ENCODE measurements at places on chromosomes 3 and 15.

- DNase-seq: no peak
These were observed 81.5 kb downstream of the DHX36 start for GRCh38 chr3:154242766-154243165.

- no peak for DNase-seq
These were observed 12.9 kb downstream of the DUOX2 start for GRCh38 chr15:45100884-45101625.

- DNase-seq: no peak
These were observed 1.1 kb upstream of the ALCAM start for GRCh38 chr3:105365391-105366325.

GRCh38 chr3:159919873-159920272 is 68.8 kb upstream of the IL12A start:
- no peak for DNase-seq

- DNase-seq: no peak
These were observed 4.6 kb upstream of the TM4SF1 start for GRCh38 chr3:149382101-149382467.

GRCh38 chr15:48617619-48618018 is 27.9 kb downstream of the FBN1 start:
- no peak for DNase-seq

DNA sequence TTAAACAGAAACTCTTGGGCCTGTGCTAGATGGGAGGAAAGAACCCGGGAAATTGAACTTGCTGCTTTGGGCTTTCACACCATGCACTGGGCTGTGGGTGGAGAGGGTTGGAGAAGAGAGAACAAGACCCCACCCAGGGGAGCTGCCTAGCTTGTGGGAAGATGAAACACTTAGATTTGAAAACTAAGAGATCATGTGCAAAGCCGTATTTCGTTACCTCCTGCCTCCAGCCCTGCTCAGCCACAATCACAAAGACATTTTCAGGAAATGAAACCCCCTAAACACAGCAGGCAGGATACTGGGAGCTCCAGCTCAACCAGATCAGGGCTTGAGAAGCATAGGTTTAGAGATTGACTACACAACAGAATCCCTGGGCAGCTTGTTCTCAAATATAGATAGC is 183.0 kb upstream of the C2CD4B start:
- DNase-seq: no peak

DNA sequence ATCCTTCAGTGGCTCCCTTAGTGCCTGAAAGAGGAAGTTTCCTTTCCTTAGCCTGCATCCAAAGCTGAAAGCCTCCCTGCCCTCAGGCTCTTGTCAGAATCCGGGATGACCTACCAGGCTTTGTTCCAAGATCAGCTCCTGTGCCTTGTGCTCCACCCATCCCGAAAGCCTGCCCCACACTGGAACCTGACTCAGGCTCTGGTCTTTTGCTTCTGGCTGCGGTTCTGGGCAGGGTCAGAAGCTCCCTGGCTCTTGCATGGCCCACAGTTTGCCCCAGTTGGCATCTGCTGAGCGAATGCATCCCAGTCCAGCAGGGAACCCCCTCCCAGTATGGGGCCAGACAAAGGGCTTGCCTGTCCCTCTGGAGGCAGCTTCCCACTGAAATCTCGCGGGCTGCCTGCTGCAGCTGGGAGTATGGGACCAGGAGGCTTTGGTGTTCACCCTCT is 25.9 kb upstream of the KIF23 start:
- no peak for DNase-seq

DNA sequence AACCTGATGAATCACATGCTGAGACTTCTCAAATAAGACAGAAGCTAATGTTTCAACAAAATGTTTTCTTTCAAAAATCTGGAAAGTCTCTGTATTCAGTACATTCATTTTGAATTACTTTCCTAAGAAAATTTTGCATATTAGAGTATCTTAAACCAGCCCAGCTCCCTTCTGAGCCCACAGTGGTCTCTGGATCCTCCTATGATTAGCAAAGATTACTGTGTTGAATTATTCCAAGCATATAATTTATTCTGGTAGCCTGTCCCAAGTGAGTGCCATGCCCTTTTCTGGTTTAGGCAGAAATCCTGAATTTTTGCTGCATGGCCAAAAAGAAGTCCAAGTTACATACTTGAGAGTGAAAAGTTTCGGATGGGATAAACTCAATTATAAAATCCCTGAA is 279.0 kb downstream of the CTNNB1 start:
- DNase-seq: no peak

All from activated T-cell treated with anti-CD3 and anti-CD28 coated beads for 4 hours (primary cell).